Activated T-cell treated with anti-CD3 and anti-CD28 coated beads for 1 hour (primary cell): ENCODE measurements at places on chromosomes 13 and 19.

- DNase-seq = no peak
Observed at GRCh38 chr13:110557610-110558305, 3.8 kb downstream of the RAB20 start.

- DNase-seq = no peak
Observed at GRCh38 chr13:45178349-45179162, 22.3 kb downstream of the KCTD4 start.

DNA sequence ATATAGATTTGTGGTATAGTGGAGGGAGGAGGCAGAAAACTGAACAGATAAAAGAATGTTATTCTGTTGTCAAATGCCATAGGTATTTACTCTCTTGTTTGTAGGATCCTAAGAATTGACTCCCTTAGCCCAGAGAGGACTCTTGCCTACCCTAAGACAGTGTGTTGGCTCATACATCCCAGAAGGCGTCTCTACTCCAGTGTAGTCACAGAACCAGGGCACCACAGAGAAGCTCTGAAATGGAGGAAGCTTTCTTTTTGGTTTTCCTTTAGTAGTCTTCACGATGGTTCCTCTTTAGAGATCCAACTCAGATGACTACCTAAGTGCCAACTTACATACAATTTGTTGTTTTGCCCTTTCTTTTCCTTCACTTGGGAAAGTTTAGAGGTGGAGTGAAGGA is 14.0 kb downstream of the GPR183 start:
- no peak for DNase-seq

DNA sequence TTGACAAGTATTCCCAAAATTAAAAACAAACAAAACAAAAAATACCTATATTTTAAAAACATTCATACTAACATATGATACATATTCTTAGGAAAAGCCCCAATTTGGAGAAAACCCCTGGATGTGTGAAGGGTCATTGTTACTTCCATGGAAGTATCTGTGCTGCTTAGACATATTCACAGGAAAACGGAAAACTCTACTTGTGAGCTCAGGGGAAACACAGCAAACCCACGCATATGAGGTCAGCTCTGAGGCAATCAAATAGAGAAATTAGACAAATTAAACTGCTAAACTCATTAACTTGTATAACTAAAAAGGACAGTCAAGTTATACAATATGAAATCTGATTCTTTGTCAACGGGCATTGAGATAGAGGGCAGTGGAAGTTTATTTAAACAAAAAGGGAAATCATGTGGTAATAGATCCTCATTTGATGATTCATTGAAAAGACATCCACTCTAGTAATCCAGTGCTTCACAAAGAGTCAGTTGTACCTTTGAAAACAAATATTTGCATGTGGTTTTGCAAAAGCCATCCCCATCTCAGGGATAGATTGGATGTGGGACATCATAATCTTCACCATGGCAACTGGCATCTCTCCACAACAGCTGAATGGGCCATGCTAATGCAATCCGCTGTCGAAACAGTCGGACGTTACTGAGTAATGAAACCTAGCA is 423.4 kb downstream of the ITGBL1 start:
- DNase-seq = no peak

DNA sequence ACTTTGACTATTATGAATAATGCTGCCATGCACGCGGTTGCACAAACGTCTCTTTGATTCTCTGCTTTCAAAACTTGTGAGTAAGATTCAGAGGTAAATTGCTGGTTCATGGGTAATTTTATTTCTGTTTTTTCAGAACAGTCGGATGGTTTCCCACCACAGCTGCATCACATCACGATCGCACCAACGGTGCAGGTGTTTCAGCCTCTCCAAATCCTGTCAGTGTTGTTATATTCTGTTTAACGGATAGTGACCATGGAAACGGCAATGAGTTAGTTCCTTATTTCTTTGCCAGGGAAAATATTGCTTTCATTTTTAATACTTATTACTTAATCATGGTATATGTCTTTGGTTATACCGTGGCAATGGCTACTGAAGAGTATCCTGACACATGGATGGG is 19.1 kb upstream of the ZNF835 start:
- DNase-seq = no peak

DNA sequence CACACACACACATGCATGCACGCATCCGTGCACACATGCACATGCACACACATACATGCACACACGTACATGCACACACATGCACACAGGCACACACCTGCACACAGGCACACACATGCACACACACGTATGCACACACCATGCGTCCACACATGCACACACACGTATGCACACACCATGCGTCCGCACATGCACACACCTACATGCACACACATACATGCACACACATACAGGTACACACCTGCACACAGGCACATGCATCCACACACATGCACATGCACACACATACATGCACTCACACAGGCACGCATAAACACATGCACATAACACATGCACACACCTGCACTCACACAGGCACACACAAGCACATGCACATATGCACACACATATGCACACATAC is 112.1 kb downstream of the DPF1 start:
- no peak for DNase-seq

GRCh38 chr13:73325723-73326558 is 267.1 kb downstream of the KLF5 start:
- DNase-seq = no peak

- no peak for DNase-seq
Observed at GRCh38 chr13:60787083-60787482, 390.1 kb downstream of the TDRD3 start.

DNA sequence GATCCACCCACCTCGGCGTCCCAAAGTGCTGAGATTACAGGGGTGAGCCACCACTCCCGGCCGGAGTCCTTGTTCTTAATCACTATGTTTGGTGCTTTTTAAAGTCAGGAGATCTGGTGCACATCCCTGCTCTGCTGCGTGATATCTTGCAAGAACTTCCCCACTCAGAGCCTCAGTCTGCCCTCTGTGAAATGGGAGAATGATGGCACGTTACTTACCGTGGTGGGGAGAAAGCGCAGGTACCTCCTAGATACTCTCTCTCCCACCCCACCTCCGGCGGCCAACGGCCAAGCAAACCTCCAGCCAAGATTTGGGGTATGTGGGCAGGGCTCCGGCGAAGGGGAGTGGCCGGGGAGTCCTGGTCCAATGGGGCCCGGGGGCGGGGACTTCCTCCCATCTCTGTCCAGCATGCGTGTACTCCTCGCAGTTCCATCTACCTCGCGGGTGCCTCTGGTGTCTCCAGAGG is at the start of gene RYR1:
Gene RYR1 (plus strand): TSS at position 424 of the 466 bp plus-strand sequence. CDS start 139 bp downstream, outside the sequence.
- peak; percentile 20 for DNase-seq

DNA sequence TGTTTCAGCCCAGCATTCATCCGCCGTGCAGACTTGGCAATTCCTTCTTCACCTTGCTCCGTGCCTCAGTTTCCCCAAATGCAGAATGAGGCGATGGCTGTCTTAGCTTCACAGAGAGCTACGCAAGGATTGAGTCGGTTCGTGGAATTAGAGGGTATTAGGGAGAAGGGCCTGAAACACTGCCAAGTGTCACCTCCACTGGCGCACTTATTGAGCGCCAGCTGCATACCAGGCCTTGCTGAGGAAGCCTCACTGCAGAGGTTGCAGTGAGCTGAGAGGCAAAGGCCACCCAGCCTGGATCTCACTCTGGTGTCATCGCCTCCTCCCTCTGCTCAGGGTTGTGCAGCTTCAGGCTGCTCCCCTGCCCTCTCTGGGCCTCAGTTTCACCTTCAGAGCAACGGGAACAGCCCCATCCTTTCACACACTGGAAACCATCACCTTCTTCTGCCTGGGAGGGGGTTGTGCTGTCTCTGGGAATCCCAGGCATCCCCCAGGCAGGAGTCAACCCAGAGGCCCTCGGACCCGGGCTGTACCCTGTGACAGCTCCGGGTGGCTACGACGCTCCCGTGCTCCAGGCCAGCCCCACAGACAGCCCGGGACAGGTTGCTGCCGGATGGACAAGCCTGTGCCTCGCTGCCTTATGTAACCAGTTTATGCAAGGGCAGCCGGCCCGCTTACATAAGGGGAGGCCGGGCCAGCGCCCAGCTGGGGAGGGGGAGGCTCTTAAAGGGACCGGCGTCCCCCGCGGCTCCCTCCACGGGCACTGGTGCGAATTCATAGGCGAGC is 31.9 kb downstream of the NFIC start:
- no peak for DNase-seq

DNA sequence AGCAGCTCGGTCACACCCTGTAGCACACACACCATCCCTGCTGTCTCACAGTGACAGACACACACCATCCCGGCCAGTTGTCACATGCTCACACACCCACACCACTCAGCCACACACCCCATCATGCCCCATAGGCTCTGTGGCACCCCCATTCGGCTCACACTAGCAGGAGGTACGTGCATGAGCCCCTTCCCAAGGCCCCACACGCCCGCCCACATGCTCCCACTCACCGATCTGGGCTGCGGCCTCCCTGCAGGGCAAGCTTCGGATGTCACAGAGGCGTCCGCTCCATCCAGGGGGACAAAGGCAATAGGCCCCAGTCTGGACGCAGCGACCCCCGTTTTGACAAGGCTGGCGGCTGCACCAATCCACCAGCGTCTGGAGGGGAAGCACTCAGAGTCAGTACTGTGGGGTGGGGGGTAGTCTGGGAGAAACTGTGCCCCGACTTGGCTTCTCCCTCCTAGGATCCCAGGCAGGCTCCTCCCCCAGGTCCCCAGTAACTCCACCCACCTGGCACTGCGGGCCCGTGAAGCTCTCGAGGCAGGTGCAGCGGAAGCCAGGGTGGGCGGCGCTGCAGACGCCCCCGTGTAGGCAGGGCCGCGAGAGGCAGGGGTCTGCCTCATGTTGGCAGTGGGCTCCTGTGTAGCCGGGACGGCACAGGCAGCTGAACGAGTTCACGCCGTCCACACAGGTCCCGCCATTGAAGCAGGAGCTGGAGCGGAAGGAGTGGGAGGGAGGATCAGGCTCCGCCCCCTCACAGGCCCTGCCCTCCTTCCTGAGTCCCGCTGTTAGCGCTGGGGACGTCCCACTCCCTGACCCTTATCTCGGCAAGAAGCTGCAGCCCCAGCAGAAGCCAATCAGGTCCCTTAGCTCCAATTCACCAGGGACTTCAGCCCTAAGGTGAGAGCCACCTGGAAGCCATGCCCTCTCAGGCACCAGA is 20.1 kb downstream of the NOTCH3 start:
- no peak for DNase-seq

GRCh38 chr13:75485286-75486062 is 3.5 kb upstream of the TBC1D4 start:
- no peak for DNase-seq

GRCh38 chr19:13505761-13506470 is 363 bp downstream of the CACNA1A start:
- no peak for DNase-seq

DNA sequence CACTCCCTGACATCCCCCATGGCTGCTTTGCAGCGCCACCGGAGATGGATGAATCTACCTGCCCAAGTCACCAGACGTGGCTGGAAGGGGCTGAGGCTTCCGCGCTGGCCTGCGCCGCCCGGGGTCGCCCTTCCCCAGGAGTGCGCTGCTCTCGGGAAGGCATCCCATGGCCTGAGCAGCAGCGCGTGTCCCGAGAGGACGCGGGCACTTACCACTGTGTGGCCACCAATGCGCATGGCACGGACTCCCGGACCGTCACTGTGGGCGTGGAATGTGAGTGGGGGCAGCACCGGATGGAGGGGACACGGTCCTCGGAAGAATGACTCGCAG is 4.6 kb downstream of the ICAM5 start:
- no peak for DNase-seq

- DNase-seq = no peak
Observed at GRCh38 chr19:42032431-42032830, 37.6 kb downstream of the GRIK5 start.

DNA sequence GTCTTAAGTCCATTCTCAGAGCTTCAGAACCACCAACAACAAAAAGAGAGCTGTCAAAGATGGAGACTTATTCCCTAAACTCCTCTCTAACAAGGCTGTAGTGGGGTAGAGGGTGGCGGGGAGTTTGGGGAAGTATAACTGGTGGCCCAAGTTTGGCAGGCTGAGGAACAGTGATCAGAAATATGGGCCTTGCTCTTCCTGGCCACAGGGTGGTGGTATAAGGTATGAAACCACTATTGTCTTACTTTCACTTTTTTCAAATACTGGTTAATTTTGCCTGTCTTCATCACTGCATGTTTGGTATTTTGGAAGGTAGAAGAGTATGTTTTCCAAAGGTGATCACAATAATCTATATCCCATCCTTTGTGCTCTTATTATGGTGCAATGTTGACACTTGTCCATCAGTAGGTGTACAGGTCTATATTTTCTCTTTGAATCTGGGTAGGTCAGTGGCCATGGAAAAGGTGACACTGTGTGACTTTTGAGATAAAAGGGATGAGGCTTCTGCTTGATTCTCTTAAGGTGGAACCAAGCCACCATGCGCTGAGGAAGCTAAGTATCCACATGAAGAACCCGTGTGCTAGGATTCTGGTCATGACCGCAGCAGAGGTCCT is 23.2 kb upstream of the GPC5 start:
- no peak for DNase-seq

GRCh38 chr13:39100996-39101738 is 62.9 kb downstream of the NHLRC3 start:
- DNase-seq = no peak

DNA sequence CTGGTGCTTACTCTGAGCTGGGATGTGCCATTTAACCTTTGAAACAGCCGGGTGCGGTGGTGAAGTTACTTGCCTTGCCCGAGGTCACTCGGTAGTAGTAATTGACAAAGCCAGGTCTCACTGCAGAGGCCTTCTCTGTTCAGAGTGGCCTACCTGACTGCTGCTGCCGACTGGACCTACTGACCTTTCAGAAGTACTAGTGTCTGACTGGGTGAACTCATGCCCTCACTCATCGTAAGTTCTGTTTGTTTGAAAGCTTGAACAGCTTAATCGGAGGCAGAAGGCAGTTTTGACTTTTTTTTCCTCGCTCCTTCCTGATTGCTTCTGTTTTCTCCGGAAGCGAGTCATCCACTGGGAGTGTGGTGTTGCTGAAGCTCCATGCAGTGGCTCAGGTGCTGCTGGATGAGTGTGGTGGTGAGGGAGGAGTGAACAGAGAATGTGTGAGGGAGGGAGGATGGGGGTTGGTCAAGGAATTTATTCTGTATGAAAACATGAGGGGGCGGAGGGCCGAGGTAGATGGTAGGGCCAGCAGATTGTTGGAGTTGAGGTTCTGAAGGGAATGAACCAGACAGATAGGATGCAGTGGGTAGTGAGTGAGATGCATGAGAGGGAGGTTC is 2.7 kb downstream of the SPINT2 start:
- DNase-seq = no peak

DNA sequence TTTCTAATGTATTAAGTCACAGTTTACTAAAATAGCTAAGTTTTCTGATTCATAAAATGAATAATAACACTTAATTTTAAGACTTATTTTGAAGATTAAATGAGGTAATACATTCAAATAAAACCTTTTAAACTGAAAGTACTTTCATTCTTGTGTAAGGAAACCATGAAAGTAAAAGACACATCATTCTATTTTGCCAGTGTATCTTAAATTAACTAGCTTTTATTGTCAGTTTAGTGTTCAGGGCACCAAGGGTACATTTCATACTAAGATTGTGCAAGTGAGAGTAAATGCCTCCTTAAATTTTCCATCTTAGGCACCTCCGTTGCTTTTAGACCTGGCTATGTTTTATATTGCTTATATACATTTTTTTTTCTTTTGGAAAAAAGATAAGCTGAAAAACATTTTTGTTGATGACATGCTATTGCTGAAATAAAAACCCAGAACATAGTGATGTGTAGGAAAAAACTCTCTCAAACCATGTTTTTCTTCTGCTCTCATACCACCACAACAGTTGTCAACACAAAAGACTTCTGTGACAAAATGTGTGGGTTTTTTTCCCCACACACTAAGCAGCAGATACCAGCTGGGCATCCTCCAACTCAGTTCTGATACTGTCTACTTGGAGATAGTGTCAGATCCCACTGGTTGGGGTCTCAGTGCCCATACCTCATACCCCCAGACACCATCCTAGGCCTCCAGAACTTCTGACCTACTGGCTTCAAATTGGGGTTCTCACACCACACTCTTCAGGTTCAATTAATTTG is 30.7 kb upstream of the LPAR6 start:
- no peak for DNase-seq
